CD4-positive, alpha-beta T cell treated with Interferon gamma for 1 hour (primary cell): ENCODE measurements at places on chromosomes 7 and 10.

DNA sequence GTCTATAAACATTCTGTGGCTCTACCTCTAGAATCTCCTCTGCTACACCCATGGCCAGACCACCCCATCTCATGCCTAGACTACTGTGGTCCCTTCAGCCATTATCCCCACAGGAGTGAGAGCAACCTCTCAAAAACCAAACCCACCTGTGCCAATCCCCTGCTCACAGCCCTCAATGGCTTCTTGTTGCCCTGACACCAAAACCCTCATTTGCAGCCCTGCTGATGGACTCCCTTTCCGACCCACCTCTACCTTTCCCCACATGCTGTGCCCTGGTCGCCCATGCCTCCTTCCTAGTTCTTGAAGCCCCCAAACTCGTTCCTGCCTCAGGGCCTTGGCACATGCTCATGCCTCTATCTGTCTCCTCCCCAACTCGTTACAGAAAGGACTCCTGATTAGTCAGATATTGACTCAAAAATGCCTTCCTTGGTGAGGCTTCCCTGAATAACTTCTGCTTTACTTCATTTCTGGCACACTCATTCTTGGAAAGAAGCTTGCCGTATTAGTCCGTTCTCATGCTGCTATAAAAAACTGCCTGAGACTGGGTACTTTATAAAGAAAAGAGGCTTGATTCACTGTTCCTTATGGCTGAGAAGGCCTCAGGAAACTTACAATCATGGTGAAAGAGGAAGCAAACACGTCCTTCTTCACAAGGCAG, 104.2 kb downstream of the TEX36 start:
- no peak for DNase-seq

- no peak for DNase-seq
Observed at GRCh38 chr7:19464241-19464640, 244.6 kb downstream of the POLR1F start.

DNA sequence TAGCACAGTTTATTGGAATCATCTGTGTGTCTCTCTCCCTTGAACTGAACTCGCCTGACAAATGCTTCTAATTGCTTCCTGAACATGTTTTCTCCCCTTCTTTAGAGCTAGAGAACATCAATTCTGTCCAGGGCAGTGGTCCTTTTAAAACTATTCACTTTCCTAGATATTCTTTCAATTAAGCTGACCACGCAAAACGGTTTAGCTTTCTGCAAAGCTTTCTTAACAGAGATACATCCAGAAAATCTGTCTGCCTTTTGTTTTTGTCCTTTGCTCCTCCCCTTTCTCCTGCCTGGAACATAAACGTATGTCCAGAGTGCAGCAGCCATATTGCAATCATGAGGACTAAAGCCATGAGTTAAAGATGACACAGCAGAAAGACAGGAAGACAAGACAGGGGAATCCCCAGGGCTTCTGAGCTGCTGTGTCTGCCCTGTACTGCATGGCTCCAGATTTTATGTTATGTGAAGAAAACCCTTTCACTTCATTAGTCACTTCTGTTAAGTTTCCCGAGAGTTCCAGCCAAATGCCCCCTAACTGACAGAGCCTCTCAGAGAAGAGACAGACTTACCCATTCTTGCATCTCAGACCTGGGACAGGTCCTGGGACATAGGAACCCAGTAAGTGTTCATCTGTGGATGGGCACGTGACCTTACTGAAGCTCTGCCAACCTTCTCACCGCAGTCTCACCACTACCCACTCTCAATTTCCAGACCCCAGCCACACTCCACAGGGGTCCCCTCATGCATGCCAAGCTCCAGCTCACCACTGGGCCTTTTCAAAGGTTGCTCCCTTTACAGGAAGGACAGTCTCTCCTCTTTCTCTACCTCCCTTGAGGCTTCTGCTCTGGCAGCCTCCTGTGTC, 35.0 kb upstream of the CPXM2 start:
- no peak for DNase-seq

GRCh38 chr7:105267244-105267643, 121.5 kb downstream of the SRPK2 start:
- no peak for DNase-seq

DNA sequence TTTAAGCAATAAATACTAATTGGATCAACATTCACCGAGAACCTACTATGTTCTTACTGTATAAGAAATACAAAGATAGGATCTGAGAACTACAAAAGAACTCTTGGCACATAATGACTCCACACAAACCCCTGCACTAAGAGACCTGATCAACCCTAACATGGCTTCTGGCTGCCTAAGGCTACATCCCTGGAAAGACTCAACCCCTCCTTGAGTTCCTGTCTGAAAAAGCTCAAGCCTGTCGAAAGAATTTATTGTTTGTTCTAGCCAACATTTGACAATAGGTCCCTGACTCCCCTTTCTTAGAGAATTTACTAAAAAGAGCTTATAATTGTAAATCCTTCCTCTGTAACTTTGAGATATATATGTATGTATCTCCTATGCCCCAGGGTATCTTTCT, 125.3 kb upstream of the SGCE start:
- DNase-seq = no peak
